ENCODE measurements at places on chromosomes 12 and 14. TPM values are rescaled to one million over a fixed set of nuclear protein-coding genes. Genes with fewer than 3 reads are reported as not detected.

GRCh38 chr14:58792416-58792815 is 154.7 kb downstream of the DACT1 start:
- peaks cover 1% of the 10 kb centered on the region for H3K27me3 ChIP-seq
- no peak overlapping the region for H3K4me3 ChIP-seq
- DNase-seq = no peak

DHRS1 gene
- 25.1 TPM for total RNA-seq

DNA sequence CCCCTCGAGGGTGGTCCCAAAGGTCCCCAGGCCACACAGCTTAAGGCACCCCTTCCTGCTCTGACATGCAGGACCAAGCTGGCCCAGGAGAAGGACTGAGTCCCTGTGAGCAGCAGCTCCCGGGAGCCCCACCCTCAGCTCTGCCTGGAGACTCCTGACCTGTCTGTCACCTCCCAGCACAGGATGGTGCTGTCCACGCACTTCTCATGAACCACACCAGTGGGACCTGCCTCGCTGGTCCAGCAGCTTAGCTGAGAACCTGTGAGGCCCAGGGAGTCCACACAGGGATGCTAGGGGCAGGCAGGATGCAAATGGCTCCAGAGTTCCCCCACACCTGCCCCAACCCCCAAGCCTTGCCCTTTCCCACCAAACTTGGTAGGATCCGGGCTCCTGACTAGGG is 27.7 kb downstream of the CCDC85C start:
- H3K27ac ChIP-seq = no peak overlapping the region
- peaks cover 4% of the 10 kb centered on the region for H3K36me3 ChIP-seq
- peaks cover 42% of the 10 kb centered on the region for H3K4me1 ChIP-seq

ACSM4 gene
- total RNA-seq = not detected

TAS2R30 gene
- 5.1 TPM for total RNA-seq
